ENCODE measurements at places on chromosomes 13 and 19. TPM values are rescaled to one million over a fixed set of nuclear protein-coding genes. Genes with fewer than 3 reads are reported as not detected.

Gene FBXO17
- total RNA-seq: 18.5 TPM

Gene ZNF417
- total RNA-seq: 6.8 TPM

GRCh38 chr19:17754634-17755442, 3.6 kb downstream of the FCHO1 start:
- no peak for DNase-seq

GRCh38 chr13:59674616-59675015, 489.1 kb downstream of the DIAPH3 start:
- no peak for DNase-seq

GRCh38 chr19:7153022-7153421, 83.5 kb downstream of the ZNF557 start:
- DNase-seq: no peak
